ENCODE measurements at places on chromosomes 16 and 17. TPM values are rescaled to one million over a fixed set of nuclear protein-coding genes. Genes with fewer than 3 reads are reported as not detected.

- DNase-seq = no peak
Measured at GRCh38 chr17:36593656-36594316, 2.1 kb downstream of the DHRS11 start.

DNA sequence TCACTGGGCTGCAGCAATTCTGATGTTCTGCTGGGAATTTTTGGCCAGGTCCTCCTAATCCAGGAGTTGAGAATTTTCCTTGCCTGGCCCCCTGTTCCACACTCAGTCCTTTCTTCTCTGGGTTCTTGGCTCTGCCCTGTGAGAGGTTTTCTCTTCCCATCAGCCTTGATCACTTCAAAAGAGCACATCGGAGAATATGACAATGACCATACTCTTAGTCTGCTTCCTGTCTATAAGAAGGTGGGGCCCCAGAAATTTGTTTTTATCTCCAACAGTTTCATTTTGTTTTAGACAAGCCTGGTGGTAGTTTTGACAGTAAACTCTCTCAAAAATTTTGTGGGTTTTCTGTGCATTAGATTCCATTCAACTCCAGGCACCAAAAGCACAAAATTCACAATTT, 70.7 kb downstream of the C17orf67 start:
- peak; percentile 36 for DNase-seq

DNA sequence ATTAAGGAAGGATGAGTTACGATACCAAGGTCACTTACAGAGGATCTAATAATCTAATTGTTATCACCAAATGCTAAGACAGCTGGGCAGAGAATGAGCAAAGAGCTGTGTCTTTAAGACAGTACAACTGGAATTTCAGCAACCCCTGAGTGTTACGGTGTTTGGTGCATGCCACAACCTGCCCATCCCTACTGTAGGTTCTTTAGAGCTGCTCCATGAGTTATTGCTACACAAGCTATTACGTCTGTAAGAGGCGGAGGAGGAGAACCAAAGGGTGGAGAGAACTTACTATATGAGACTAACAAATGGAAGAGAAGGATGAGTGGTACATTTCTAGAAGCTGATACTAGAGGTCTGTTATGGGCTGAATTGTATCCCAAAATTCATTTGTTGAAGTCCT, 14.2 kb upstream of the C17orf78 start:
- DNase-seq = no peak

DNA sequence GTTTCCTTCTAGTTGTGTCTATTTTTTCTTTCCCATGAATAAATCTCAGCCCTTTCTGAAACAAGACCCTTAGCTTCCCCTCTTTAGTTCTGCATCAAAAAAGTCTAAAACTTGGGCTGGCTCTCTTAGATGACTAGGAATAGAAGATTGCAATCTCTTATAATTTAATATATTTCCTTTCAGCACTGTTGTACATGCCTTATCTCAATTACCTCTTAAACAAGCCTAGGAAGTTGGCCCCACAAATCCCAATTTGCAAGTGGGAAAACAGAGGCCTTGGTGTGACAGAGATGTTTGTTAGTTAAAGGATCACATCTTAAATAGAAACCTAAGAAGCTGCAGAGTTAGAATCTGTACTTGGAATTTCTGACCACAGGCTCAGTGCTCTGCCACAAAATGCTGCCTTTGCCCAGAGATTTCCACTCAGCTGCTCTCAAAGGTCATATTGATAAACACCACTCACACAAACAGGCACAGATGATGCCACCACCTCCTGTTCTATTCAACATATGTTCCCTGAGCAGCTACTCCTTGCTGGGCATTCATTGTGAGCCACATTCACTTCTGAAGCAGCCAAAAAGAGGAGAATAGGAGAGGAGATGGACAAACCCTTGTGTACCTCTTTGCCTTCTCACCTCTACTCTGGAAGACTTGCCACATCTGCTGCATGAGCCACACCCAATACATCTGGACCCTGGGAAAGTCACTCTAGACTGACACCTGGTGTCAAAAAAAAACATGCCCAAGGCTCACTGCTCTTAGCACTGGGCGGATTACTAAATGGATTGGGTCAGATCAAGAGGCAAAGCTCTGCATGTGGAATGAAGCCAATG, 5.5 kb downstream of the CCDC182 start:
- DNase-seq = peak; percentile 21

SDR42E1 gene
- 4.6 TPM for total RNA-seq

MGAT5B gene
- 13.1 TPM for total RNA-seq

- DNase-seq = no peak
Measured at GRCh38 chr17:73347351-73347750, 35.5 kb upstream of the CDC42EP4 start.

FLII gene
- total RNA-seq = 189 TPM
